ENCODE measurements at places on chromosomes 13 and 19.

DNA sequence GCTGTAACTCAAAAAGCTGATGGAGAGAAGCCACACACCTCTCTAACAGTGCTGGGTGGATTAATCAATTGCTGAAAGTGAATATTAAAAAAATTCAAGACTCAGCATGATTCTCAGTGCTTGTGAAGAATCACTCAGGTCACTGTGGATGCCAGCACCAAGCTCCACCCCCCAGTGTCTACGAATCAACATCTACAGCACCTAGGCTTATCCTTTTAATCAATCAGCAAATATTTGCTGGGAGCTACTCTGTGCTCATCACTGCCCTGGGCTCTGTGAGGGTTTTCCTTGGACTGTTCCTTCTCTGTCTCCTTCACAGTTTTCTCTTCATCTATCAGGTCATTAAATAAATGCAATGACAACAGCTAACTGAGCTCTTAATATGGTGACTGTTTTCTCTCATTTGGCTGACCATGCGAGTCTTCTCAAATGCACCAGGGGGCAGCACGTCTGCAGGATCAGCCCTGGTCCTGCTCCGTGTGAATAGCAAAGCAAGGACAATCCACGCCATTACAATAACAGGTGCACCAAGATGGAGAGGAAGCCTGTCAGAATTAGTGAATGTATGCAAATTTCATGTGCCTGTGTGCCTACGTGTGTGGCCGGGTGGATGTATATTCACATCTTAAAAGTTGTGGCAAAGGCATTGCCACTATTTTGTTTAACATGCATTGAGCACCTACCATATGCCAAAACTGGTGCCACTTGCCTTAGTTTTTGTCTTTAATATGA, 14.6 kb upstream of the C13orf42 start:
- DNase-seq = peak; percentile 18

DNA sequence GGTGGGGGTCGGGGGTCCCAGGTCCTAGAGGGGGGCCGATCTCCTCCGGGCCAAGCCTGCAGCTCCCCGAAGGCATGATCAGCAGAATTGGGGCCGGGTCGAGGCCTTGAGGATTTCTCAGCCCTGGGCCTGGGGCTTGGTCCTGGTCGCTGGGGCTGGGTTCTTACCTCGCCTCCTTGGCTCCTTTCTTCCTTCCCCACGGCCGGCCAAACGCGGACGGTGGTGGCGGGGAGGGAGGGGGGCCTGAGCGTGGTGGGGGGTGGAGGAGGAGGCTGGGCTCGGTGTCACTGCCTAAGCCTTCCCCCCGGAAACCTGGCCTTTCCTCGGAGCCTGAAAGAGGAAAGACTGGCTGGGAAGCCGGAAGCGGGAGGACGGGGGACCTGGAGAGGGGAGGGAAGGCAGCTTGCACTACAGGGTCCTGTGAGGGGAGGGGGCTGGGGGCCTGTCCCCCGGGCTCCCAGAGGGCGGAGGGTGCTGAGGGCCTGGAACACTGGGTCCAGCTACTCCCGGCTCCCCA, at the start of gene ZNF579:
Gene ZNF579 (minus strand): TSS at position 221 of the 517 bp plus-strand sequence. CDS start 1,209 bp downstream, outside the sequence.
- peak; percentile 77 for DNase-seq

DNA sequence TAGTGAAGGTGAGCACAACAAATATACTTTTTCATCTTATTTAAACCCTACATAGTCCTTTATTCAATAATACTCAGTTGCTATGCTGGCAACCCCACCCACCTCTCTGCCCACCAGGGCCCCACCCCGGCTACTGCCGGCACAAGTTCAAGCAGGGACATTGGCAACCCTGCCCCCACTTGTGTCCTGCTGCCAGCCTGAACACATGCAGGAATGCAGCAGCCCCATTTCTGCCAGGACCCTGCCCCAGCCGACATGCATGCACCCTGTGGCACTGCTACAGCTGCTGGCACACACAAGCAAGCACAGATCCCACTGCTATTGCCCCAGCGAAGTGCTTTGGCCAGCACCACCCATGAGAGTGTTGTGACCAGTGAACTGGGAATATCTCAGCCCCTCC, 289.8 kb downstream of the COG6 start:
- no peak for DNase-seq

DNA sequence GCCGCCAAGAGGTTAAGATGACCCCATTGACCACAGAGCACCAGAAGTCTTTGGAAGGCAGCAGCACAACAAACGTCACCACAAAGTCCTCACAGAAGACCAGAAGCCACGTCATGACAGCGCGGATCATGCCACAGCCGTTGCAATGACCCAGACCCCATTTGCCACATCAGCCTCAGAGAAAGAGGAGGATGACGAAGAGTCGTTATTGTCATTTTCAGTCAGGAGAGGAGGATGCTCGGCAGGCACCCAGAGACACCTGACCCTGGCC, 29.6 kb upstream of the CD33 start:
- no peak for DNase-seq

GRCh38 chr13:99307247-99307646, at the start of gene GPR183:
TSS of gene GPR183 (minus strand) at chr13:99307399. CDS start at chr13:99296145, 11,254 bp downstream.
- DNase-seq = no peak

DNA sequence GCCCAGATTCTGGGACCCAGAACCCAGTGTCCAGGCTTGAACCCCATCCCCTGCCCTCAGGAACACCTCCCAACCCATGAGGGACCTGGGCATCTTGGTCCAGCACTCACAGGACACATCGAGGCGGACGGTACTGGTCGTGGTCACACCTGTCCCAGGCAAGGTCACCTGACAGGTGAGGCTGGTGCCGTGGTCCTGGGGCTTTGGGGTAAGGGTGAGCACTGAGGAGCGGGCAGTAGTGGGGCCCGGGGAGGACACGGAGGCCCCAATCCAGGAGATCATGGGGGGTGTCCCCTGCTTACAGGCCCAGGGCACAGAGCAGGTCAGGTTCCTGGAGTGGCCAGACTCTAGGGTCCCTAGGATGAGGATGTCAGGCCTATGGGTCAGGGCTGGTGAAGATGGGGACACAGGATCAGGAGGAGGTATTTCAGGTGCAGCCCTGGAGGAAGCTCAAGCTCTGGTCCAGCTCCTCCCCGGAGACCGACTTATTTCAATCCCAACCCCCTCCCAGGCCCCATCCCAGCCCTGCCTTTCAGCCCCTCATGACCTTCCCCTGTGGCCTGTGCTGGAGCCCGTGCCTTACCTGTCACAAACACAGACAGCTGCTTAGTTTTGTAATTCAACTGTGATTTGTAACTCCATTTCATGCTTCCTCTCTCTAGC, 772 bp downstream of the SIGLEC8 start:
- DNase-seq = no peak

DNA sequence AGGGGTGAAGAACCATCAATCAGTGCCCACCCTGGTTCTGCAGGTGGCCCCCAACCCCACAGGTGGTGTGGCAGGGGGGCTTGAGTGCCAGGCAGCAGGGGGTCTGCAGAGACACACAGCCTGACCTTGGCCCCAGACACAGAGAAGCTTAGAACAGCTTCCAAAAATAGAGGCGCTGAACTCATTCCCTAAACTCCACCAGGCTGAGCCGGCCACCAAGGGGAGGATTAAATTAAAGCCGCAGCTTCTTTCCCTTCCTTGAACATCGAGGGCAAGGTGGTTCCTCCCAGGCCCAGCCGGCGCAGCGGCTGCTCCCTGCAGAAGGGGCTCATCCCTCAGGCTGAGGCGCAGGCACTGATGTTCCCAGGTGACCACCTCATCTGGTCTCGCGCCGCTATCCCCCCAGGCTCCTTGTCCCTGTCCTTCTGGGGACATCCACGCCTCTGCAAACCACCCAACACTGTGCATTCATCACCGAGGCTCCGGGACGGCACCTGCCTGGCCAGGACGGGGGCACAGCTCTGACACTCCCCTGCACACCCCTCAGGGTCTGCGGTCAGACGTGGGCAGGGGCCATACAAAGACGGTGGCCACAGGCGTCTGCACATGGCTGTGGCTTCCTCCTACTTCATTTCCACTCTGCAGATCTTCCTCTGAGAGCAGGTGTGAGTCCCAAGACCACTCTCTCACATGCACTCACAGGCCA, 30.9 kb downstream of the LAMP1 start:
- no peak for DNase-seq

- no peak for DNase-seq
These were observed 600 bp downstream of the UBE2S start for GRCh38 chr19:55406826-55407549.

DNA sequence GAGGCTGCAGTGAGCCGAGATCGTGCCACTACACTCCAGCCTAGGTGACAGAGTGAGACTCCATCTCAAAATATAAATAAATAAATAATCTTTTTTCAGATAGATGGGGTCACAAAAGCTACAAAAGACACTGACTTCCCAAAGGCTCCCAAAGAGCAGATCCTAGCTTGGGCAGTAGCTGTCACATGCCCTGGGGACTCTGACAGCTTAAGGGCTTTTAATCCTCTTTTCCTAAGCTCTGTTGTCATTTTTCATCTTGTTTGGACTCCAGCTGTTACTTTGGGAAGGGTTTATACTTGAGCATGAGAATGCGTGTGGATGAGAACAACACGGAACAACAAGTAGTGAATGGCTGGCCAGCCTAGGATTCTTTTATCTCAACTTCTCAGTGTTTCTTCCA, 231.7 kb downstream of the MZT1 start:
- no peak for DNase-seq

- DNase-seq = no peak
These were observed 5.5 kb upstream of the PSPN start for GRCh38 chr19:6381030-6381750.

- no peak for DNase-seq
These were observed 933.9 kb downstream of the DIAPH3 start for GRCh38 chr13:59229861-59230260.

- DNase-seq = no peak
These were observed 10.4 kb downstream of the EFNA2 start for GRCh38 chr19:1296078-1296477.

- no peak for DNase-seq
These were observed 686 bp downstream of the LENG8 start for GRCh38 chr19:54449701-54450069.

DNA sequence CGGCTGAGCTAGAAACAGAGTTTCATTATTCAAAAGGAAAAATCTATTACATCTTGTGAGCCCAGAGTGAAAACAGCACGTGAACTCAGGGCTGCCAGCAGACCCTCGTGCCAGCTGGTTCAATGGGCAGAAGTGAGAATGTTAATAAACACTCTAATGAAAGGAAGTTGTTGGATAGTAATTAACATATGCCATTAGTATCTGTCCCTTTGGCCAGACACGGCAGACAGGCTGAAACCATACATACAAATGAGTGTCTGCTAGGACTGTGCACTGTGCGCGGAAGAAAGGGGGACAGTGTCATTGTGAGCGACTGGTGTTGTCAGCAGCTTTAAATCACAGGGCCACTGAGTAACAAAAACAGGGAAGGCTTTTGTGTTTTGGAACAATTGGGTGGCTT, 121.9 kb upstream of the TSC22D1 start:
- no peak for DNase-seq

DNA sequence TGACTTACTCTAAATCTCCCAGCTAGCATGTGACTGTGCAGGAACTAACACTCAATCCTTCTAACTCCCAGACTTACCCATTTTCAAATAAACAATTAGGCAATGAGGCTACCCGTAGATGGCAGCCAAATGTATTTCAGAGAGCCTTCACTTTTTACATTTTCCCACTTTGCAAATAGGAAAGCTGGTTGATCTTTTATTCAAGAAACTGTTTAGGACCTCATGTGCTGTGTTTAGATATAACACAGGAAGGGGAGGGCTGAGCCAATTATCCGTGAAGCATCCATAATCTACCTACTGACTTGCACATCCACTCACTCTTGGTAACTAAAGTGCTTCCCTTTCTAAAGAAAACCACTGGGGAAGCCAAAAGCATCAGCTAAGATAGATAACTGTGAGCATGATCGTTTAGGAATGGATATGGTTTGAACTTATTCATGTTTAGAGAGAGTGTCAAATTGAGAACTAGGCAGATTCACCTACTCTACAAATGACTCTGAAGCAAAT, 33.4 kb downstream of the MBNL2 start:
- no peak for DNase-seq

- no peak for DNase-seq
These were observed 134.5 kb downstream of the TBC1D4 start for GRCh38 chr13:75347457-75347856.

- no peak for DNase-seq
These were observed 405 bp downstream of the ZNF446 start for GRCh38 chr19:58476498-58477015.

GRCh38 chr19:13060233-13060963, 42.3 kb downstream of the LYL1 start:
- no peak for DNase-seq

DNA sequence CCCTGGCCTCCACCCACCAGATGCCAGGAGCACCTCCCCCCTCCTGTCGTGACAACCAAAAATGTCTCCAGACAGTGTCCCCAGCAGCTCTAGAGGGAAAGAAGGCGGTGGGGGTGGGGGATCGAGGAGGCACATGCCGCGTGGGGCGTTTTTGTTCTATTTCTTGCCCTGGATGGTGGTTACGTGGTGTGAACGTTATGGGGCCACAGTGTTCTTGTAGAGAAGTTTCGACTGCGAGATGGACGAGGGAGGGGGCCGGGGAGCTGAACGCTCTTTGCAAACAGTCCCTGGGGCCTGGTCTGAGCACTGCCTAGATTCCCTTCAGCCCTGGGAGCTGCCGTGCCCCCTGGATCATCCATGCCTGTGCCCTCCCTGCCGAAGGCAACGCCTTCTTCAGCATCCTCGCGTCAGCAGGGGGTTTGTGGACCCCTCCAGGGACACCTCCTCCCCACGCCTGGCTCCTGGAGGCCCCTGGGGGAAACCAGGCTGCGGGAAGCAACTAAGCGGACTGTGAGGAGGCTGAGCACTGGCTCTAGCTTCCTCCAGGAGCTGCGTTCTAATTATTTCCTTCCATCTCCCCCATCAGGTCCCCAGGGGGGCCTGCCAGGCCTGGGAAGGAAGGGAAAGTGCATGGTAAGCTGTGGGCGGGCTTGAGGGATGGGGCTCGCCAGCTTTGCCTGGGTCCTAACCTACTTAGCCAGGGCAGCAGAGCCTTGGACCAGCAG, 131.5 kb downstream of the IER2 start:
- DNase-seq = no peak

DNA sequence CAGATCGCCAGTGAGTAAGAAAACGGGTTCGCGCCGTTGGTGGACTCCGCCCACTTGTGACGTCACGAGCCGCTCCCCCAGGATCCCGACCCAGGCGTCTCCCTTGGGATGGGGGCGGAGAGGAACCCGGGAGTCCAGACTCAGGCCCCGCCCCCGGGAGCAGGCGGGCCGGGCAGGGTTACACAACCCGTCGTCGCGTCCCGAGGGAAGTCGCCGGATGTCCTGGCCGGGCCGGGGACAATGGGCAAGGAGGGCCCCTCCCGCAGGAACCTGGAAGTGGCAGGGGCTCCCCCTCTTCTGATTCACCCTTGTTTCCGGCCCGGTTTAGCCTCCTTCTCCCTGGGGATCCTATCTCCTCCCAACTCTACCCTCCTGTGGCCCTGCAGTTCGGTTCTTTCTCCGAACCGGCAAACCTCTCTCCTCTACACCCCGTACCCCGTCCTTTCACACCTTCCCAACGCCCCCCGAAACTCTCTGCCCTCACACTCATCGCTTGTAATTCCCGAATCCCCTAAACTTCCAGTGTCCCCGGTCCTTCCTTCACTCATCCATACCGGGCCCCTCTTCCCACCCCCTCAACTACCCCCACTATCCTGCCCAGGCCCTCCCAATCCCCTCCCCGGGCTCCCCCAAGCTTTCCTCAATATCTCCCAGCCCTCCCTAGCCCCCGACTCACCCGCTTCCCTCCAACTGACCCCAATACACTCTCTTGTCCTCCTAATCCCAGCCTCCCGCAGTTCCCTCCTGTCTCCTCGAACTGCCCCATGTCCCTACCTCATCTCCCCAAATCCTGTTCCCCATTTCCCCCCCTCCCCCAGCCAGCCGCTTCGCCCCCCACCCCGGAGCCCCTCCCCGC, 20.0 kb upstream of the ERCC1 start:
- DNase-seq = peak; percentile 38

All from stimulated activated CD4-positive, alpha-beta T cell treated with anti-CD3 and anti-CD28 coated beads, Interleukin-4, amount 100 ng/mL, for 4 hours (primary cell).